Breast epithelium (tissue), 4 donors: ENCODE measurements at places on chromosomes 7 and 10.

DNA sequence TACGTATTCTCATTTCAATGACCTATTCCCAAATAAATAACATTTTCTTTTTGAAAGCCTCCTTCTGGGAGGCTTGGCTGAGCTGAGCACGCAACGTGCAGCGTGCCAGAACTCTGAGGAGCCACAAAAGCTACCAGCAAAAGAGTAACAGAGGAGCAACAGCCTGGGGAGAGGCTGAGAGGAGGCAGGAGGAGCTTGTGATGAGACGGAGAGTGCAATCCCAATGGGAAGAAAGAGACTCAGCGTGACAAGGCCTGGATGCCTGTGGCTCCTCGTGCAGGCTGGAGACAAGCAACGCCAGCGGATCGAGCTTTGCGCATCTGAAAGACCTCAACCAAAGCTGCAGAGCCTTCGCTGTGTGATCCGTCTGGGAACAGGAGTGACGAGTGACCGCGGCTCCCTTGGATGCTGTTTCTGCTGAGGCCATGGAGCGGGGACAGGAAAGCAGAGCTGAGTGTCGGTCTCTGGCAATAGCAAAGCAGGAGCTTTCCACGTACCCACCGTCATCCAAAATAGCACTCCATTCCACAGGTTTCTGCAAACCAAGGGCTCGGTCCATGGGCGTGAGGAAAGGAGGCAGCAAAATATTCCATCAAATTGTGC, 171.7 kb upstream of the PFKP start:
- no peak overlapping the region for H3K27ac ChIP-seq
- no peaks in the 10 kb centered on the region for H3K4me1 ChIP-seq
- no peaks in the 10 kb centered on the region for H3K36me3 ChIP-seq
- no peak overlapping the region for H3K4me3 ChIP-seq
- no peaks in the 10 kb centered on the region for H3K27me3 ChIP-seq
- DNase-seq: no peak

- no peak for DNase-seq
- no peaks in the 10 kb centered on the region for H3K36me3 ChIP-seq
- H3K27me3 ChIP-seq: no peaks in the 10 kb centered on the region
Observed at GRCh38 chr7:43021431-43021830, 89.3 kb downstream of the MRPL32 start.

- no peaks in the 10 kb centered on the region for H3K4me1 ChIP-seq
- DNase-seq: no peak
- no peak overlapping the region for H3K27ac ChIP-seq
- no peaks in the 10 kb centered on the region for H3K36me3 ChIP-seq
- H3K27me3 ChIP-seq: no peaks in the 10 kb centered on the region
Observed at GRCh38 chr7:112723416-112723815, 66.8 kb downstream of the TMEM168 start.

DNA sequence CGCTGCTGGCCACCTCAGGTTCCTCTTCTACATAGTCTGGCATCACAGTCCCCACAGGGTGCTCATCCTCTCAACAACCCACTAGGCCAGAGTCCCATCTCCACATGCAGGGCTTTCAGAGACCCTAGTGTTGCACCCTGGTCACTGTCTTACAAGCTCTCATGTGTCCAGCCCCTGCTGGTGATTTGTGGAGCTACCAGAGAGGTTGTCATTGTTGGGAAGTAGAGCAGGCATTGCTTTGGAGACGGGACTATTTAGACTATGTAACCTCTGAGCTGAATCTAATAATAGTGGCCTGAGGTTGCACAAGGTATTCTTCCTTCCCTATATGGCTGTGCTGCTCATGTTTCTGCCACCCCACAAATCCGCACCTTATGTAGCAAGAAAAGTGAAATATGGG, 135.3 kb upstream of the VWC2 start:
- H3K27me3 ChIP-seq: no peaks in the 10 kb centered on the region
- H3K36me3 ChIP-seq: no peaks in the 10 kb centered on the region
- no peak overlapping the region for H3K4me3 ChIP-seq

DNA sequence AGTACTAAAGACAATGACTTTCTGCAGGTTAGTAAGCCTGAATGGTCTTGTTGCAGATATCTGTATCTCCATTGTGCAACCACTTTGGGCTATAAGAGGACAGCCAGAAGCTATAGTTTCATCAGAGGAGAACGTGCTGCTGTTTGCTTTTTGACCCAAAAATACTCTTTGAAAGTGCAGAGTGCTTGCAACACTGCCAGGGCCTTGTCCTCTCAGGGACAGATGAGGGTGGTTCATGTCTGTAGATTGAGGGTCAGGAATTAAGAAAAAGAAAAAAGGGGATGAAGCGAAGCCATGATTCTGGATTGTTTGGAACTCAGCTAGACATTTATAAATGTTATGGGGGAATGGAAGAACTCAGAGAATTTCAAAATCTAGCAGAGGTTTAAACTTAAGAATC, 212.5 kb downstream of the SEC23IP start:
- no peaks in the 10 kb centered on the region for H3K36me3 ChIP-seq
- no peak for DNase-seq
- H3K27me3 ChIP-seq: no peaks in the 10 kb centered on the region
- no peaks in the 10 kb centered on the region for H3K4me1 ChIP-seq

- no peak overlapping the region for H3K4me3 ChIP-seq
- no peaks in the 10 kb centered on the region for H3K4me1 ChIP-seq
- no peak overlapping the region for H3K27ac ChIP-seq
- DNase-seq: no peak
- no peaks in the 10 kb centered on the region for H3K36me3 ChIP-seq
Observed at GRCh38 chr7:11447106-11447505, 384.9 kb downstream of the THSD7A start.

DNA sequence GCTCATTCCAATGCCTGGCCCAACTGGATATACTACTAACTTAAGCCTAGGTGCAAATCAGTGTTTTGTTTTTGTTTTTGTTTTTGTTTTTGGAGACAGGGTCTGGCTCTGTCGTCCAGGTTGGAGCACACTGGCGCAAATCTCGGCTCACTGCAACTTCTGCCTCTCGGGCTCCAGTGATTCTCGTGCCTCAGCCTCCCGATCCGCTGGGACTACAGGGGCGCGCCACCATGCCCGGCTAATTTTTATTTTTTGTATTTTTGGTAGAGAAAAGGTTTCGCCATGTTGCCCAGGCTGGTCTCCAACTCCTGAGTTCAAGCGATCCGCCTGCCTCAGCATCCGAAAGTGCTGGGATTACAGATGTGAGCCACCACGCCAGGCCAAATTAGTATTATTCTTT, 1.6 kb downstream of the PPP3CB start:
- peaks cover 3% of the 10 kb centered on the region for H3K4me1 ChIP-seq
- no peaks in the 10 kb centered on the region for H3K36me3 ChIP-seq
- H3K27me3 ChIP-seq: no peaks in the 10 kb centered on the region
- H3K4me3 ChIP-seq: peak overlapping the region; percentile 93

- no peak overlapping the region for H3K4me3 ChIP-seq
- no peak overlapping the region for H3K27ac ChIP-seq
- no peaks in the 10 kb centered on the region for H3K36me3 ChIP-seq
- no peaks in the 10 kb centered on the region for H3K4me1 ChIP-seq
- DNase-seq: no peak
Observed at GRCh38 chr10:62308101-62308500, 39.5 kb upstream of the RTKN2 start.

DNA sequence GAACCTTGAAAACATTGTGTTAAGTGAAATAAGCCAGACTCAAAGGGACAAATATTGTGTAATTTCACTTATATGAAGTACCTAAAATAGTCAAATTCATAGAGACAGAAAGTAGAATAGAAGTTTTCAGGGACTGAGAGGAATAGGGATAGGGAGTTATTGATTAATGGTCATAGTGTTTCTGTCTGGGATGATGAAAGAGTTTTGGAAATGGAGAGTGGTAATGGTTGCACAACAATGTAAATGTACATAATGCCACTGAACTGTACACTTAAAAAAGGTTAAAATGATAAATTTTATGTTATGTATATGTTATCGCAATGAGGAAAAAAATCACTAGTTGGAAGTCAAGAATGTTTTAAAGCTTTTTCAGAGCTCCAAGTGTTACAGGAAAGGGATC, 33.5 kb upstream of the IMMP2L start:
- no peak for DNase-seq
- no peak overlapping the region for H3K4me3 ChIP-seq
- H3K27ac ChIP-seq: no peak overlapping the region
- no peaks in the 10 kb centered on the region for H3K36me3 ChIP-seq
- no peaks in the 10 kb centered on the region for H3K27me3 ChIP-seq

DNA sequence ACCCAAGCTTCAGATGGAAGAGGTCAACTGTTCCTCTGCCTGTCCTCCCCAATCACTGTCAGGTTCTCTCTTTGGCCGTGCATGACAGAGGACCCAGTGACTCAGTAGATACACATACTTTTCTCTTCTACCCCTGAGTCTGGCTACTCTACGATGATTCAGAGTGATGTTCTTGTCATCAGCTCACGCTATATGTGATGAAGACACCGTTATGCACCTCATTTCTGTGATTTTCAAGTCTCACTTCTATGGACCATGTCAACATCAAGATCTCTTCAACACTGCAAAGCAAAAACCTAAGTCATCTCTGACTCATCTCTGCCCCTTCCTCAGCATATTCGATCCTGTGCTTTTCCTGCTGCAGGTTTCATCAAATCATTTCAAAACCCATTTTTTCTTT, 76.6 kb upstream of the DGKI start:
- no peaks in the 10 kb centered on the region for H3K4me1 ChIP-seq
- no peak overlapping the region for H3K27ac ChIP-seq
- no peak overlapping the region for H3K4me3 ChIP-seq

DNA sequence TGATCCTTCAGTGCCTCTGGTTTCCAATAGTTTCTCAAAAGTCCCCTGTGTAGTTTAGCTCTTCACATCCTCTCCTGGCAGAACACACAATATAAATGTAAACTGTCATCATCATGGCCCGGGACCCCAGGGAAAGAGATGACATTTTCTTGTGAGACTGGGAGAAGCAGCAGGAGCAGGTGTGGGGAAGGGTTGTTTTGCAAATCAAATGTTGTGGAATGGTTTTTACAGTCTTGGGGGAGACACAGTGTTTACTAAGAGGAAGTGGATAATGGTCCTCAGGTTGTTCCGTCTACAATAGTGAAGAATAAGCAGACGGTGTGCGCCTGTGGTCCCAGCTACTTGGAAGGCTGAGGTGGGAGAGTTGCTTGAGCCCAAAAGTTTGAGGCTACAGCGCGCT, 159.1 kb downstream of the SEC23IP start:
- no peak overlapping the region for H3K4me3 ChIP-seq
- DNase-seq: no peak
- no peaks in the 10 kb centered on the region for H3K36me3 ChIP-seq
- H3K27me3 ChIP-seq: peaks cover 3% of the 10 kb centered on the region
- H3K27ac ChIP-seq: no peak overlapping the region
- H3K4me1 ChIP-seq: no peaks in the 10 kb centered on the region

- H3K36me3 ChIP-seq: no peaks in the 10 kb centered on the region
- H3K27me3 ChIP-seq: no peaks in the 10 kb centered on the region
- peak within 1 kb of the TSS; percentile 68 for H3K27ac ChIP-seq
- DNase-seq: peak; percentile 64
- peak within 1 kb of the TSS; percentile 37 for H3K4me3 ChIP-seq
Observed at GRCh38 chr10:114239117-114239993, at the start of gene VWA2. Gene VWA2 (plus strand): TSS chr10:114239254. CDS start chr10:114248714, 9,460 bp downstream.

GRCh38 chr10:133198621-133199487, 31.2 kb upstream of the UTF1 start:
- H3K4me1 ChIP-seq: no peaks in the 10 kb centered on the region
- no peak for DNase-seq
- H3K27me3 ChIP-seq: peaks cover 11% of the 10 kb centered on the region
- H3K36me3 ChIP-seq: no peaks in the 10 kb centered on the region
- no peak overlapping the region for H3K27ac ChIP-seq

DNA sequence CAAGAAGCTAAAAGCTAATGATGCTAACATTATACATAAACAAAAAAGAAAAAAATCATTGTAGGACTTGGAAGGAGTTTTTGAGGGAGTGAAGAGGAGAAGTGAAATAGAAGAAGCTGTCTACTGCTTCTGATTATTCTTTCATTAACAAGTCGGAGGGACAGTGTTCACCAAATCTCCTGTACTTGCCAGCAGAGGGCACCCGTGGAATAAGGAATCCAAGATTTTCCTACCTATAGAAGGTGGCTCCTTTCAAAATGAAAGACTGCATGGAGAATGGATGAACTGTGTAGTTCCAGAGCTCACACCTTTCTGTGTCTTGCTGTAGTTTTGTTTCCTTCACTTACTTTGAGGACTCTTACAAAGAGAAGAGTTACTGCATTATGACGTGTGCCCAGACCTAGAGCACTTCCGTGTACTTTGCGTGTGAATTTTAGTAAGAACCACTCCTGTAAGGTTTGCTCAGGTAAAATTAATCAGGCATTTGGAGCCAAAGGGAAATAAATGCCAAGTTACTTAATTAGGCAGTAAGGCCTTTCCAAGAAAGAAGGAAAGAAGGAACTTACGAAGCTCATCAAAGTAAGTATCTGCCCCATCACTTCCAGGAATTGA, 145.1 kb downstream of the SEMA3D start:
- H3K4me3 ChIP-seq: no peak overlapping the region
- H3K4me1 ChIP-seq: no peaks in the 10 kb centered on the region
- no peaks in the 10 kb centered on the region for H3K27me3 ChIP-seq
- no peaks in the 10 kb centered on the region for H3K36me3 ChIP-seq

DNA sequence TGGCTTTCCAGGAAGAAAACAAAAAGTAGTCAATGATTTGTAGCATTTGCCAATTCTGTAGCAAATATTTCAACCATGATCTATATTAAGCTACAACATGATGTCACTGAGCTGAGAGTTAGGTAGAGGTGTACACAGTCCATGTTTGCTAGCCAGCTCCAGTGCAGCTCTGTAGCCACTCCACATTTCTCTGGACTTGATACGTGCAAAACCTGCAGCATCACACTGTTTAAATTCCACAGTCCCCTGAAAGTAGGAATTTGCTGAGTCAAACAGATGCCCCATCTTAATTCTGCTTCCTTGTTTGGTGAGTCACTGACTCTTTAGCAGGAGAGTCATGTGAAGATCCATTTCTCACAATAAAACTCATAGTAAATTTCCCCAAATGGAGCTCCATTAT, 89.8 kb upstream of the LRRTM3 start:
- no peaks in the 10 kb centered on the region for H3K36me3 ChIP-seq
- H3K27ac ChIP-seq: no peak overlapping the region
- no peak overlapping the region for H3K4me3 ChIP-seq
- no peaks in the 10 kb centered on the region for H3K27me3 ChIP-seq

DNA sequence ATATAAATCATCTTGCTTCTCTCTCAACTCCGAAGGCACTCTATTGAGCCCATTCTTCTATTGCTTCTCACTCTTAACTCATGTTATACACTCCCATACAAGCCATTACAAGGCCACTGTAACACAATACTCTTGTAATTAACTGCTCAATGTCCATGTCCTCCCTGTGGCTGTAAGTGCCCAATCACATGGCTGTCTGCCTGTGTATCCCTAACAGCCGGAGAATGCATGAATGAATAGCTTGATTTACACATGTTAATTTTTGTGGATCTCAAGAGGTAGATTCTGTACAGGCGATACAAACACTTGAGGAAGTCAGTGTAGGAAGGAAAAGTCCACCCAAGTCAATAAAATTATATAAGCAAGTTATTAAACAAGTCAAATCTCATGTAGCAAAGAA, 215.6 kb downstream of the DOCK4 start:
- H3K4me3 ChIP-seq: no peak overlapping the region
- DNase-seq: no peak
- no peaks in the 10 kb centered on the region for H3K27me3 ChIP-seq
